ENCODE measurements at places on chromosomes 2 and 18.

GRCh38 chr18:47746615-47747014 is 183.8 kb downstream of the SMAD2 start:
- no peak for DNase-seq

- DNase-seq, result no peak
Observed at GRCh38 chr18:44521668-44522022, 159.0 kb upstream of the SETBP1 start.

DNA sequence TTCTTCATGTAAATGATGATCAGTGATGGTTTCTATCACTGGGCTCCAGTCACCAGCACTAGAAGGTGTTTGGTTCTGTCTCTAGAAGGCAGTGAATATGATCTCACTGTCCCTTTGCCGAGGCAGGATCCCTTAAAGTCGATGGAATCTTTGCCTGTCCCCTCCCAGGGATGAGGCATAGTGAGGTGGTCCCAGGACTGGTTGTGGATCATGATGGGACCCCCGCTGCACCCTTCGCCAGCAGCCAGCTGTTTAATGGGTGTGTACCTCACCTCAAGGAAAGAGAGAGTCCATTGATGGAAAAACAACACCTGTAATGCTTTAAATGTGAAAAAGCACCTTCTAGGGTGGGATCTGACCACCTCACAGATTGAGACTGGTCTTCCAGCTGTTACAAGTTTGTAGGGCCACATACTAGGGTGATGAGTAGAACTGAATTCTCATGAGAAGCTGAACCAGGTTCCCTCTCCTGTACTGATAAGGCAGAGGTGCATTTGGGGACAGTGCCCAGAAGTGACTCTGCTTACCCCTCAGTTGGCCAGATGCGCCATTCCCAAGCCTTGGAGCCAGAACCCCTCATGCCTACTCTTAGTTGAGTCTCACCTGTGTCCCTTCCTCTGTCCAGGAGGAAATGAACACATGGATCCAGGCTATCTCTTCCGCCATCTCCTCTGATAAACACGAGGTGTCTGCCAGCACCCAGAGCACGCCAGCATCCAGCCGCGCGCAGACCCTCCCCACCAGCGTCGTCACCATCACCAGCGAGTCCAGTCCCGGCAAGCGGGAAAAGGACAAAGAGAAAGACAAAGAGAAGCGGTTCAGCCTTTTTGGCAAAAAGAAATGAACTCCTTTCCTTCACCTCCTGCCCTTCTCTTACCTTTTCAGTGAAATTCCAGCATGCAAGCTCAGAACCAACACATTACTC is 55.5 kb upstream of the EML6 start:
- no peak for DNase-seq

GRCh38 chr2:26527726-26528585 is 50.0 kb upstream of the OTOF start:
- peak; percentile 38 for DNase-seq

DNA sequence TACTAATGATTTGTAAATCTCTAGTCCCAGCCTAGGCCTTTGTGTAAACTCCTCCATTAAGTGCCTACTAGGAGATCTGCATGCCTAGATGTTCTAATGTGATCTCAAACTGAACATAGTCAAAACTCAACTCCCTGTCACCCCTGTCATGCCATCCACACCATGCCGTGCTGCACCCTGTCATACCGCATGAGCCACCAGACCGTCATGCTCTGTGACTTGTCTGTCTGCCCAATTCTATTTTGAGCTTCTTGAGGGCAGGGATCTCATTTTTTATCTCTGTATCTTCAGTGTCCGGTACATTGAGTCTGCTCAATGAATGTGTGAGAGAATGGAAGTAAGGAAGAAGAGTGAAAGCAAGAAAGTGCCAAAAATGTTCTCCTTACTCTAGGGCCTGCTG is 35.5 kb downstream of the GREB1L start:
- DNase-seq, result no peak

DNA sequence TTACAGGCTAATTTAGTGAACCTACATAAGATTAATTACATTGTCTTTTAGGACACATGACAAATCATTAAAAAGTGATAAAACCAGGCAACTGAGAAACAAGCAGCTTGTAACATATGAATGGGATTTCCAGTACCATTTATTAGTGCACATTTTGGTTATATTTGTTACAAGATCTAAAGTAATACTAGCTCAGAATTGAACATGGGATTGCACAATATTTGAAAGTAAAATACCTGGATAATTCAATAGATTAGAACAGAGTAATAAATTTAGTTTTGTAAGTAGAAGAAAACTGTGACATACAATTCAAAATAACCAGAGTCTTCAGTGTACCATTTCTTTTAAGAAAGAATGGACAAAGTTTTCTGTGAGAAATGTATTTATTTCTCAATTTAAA is 1400.7 kb upstream of the ACVR2A start:
- no peak for DNase-seq

- no peak for DNase-seq
Observed at GRCh38 chr2:157441072-157441454, 2.8 kb downstream of the CYTIP start.
